Epithelial cell of proximal tubule (primary cell): ENCODE measurements at places on chromosomes 12 and 14.

DNA sequence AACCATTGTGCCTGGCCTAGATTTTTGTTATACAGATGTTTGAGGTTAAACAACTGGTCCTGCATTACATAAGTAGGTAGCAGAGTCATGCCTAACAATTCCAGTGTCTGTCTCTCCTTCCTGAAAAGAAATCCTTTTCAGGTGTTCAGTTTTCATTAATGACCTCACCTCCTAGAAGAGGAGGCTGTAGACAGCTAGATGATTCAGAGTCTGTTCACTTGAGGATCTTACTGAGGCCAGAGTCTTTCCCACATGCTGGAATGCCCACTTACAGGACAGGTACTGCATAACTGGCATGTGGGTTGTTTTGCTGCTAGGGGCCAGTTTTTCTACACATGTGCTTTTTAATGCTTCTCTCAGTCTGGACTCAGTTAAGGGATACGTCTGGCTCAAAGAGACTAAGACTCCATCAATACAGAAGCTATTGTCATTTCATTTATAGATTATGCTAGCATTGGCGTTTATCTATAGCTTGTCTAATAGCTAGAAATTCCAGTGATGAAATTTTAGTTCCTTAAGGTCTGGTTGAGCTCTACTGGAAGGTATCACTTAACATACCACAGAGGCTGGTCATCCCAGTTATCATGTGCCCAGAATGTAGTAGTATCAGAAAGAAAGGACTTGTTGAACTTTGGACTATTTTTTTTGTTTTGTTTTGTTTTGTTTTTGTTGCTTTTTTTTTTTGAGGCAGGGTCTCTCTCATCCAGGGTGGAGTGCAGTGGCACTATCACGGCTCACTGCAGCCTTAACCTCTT lies 206.4 kb downstream of the ERC1 start:
- DNase-seq: peak; percentile 32

DNA sequence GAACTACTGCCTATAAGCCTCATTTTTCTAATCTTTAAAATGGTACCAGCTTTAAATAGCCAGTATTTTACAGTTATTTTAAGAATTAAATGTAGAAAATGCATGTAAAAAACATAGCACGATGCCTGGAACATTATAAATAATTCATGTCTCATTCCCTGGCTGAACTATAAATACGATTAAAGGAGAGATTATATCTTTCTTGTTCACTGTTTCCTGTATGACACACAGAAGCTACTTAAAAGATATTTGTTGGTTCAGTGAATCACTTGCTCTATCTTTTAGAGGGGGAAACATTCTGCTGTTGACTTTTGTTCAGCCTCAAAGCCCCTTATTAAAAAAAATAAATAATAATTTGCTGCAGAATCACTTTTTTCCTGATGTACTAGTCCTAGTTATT lies 406.9 kb downstream of the LRFN5 start:
- DNase-seq: no peak

DNA sequence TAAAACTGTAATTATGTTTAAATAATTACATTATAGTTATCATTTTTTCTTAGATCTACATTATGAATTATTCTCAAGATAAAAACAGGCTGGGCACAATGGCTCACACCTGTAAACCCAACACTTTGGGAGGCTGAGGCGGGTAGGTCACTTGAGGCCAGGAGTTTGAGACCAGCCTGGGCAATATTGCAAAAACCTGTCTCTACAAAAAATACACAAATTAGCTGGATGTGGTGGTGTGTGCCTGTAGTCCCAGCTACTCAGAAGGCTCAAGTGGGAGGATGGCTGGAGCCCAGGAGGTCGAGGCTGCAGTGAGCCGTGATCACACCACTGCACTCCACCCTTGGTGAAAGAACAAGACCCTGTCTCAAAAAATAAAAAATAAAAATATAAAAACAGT lies 40.3 kb upstream of the KCNJ8 start:
- no peak for DNase-seq

DNA sequence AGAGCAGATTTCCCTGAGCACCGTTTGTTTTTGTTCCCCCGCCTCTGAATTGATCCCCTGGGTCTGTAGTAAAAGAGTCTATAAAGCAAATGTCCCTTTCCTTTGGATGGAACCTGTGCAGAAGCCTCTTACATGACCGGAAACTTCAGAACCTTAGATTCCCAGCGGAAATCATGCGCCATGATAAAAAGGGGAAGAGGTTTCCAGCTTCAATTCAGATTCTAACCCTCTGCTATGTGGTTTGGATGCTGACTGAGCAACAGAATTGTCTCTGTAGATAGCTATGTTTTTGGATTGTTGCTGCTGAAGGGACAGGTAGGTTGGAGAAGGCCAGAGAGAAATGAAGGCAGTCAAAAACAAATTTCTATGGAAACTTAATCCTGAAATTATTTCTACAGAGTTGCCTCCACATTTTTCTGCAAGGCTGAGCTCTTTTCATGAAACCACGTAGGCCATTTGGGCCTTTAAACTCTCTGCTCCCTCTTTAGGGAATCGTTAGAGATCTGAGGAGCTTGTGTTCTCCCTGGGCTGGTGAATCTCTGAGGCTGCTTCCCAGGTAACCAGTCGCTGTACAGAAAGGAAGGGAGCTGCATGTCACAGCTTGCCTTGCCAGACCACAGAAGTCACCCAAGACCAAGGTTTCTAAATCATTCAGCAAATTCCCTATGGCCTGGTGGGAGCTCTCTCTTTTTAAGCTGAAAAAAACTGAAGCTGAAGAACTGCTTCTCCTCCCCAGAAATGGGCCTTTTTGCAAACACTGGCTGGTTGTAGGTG lies 28.7 kb upstream of the OR10P1 start:
- DNase-seq: no peak

DNA sequence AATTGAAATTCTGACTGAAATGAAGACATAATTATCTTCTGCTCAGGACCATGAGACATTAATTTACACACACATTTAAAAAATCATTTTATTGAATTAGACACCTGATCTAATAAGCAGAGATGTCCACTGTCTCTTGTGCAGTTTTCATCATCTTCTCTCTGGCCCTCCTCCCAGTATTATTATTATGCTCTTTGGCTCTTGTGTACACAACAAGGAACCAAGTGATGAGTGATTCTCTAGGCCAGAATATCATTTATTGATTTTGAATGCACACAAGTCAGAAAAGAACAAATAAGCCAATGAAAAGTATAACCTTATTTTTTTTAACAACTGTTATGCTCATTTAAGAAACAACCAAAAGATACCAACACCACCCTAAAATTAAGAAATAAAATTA lies 244.7 kb upstream of the KRR1 start:
- DNase-seq: no peak

DNA sequence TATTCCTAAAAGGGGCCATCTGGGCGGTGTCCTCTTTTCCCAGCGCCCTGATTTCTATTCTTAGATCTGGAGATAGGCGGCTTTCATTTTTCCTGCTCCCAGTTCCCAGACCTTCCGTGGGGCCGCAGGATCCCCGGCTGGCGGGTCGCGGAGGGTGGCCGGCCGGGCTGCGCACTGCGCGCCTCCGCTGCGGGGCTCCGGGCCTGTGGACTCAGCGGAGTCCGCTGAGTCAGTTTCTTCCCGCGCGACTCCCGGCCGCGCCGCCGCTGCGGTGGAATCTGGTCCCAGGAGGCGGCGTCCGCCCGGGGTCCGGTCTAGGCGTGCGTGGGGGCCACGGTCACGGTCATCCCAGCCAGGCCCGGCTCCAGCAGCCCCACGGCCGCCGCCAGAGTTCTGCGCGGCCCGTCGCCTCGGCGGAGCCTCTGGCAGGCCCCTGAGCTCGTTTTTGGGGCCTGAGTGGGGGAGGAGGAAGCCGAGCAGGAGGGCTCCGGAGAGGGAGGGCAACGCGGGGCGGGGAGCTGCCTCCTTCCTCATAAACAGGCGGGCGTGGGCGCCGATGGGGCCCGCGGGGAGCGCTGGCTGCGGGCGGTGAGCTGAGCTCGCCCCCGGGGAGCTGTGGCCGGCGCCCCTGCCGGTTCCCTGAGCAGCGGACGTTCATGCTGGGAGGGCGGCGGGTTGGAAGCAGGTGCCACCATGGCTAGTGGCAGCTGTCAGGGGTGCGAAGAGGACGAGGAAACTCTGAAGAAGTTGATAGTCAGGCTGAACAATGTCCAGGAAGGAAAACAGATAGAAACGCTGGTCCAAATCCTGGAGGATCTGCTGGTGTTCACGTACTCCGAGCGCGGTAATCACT lies at the start of gene LRRK2:
Gene LRRK2, plus strand, starts transcription at position 559 of the 853 bp plus-strand sequence. Its CDS starts 135 bp downstream, at position 694.
- no peak for DNase-seq

GRCh38 chr14:49019467-49020115 lies 566.6 kb downstream of the RPS29 start:
- DNase-seq: no peak

DNA sequence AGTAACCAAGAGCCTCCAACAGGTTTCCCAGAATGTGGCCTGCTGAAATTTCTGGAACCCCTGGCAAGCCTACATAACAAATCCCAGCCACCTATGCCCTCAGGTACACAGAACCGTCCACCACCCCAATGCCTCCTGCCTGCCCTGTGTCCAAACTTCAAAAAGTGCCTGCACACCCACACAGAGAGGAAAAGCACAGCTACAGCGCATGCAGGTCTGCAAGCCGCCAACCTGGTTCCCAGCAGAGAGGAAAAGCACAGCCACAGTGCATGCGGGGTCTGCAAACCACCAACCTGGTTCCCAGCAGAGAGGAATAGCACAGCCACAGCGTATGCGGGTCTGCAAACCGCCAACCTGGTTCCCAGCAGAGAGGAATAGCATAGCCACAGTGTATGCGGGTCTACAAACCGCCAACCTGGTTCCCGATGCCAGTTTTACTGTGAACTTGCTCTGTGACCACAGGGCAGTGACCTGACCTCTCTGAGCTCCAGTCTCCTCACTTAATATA lies 113.5 kb downstream of the SCARB1 start:
- no peak for DNase-seq

GRCh38 chr12:53733807-53734200 lies 6.6 kb upstream of the CALCOCO1 start:
- DNase-seq: no peak

DNA sequence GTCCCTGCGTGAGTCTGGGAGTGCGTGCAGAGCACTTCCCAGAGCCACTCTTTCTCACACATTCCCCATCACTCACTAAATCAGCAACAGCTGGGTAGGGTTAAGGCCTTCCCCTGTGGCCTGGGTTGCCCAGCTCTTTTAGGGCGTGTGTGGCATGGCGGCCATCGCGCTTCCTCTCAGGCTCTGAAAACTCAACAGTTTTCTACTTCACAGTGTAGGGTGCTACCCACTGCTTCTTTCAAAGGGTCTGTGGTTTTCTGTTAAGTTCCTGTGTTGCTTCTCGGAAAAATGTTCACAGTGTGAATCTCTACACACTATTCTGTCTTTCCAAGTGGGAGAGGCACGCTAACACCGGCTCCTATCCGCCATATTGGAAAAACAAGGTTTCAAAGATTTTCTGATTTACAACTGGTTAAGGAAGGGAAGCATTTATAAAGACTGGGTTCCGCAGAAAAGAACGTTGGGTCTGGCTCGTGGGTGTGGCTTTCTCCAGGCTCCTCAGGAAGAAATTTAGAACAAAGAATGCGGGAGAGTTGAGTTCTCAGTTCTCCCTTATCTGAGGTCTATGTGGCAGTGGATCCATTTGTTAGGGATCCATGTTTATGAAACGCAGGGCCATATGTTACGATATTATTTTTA lies 34.9 kb upstream of the AEBP2 start:
- DNase-seq: no peak

DNA sequence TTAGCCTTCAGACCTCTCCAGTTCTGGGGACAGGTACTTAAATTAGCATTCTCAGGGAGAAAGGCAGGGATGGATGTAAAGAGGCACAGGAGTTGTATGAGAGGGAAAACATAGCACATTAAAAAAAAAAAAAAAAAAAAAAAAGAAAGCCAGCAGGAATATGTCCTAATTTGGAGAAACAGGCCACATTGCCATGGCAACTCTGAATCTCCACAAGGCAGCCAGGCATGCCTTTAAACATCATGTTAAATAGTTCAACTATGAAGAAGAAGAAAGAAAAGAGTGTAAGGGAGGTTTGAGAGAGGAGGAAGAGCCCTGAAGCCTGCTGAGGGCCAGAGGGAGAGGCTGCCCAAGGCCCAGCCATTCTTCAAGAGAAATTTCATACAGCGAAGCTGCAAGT lies 145.8 kb downstream of the GRIN2B start:
- no peak for DNase-seq
